ENCODE measurements at places on chromosomes 5 and 9.
A peak's percentile ranks its signal among the peaks of the same experiment; 100 is the strongest.

- DNase-seq = no peak
Measured at GRCh38 chr5:163916376-163916775, 411.0 kb downstream of the MAT2B start.

DNA sequence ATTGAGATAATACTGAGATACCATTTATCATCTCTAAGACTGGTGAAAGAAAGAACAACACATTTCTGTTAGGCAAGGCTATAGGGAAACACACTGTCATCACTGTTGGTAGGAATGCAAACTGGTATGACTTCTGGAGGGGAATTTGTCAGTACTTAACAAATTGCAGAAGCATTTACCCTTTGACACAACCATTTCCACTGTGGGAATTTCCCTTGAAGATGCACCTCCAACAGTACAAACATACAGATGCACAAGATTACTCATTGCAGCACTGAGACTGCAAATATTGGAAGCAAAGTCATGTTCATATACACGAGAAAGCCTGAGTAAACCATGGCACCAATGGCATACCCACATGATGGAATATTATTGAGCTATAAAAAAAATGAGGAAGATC, 17.6 kb downstream of the GM2A start:
- no peak for DNase-seq

DNA sequence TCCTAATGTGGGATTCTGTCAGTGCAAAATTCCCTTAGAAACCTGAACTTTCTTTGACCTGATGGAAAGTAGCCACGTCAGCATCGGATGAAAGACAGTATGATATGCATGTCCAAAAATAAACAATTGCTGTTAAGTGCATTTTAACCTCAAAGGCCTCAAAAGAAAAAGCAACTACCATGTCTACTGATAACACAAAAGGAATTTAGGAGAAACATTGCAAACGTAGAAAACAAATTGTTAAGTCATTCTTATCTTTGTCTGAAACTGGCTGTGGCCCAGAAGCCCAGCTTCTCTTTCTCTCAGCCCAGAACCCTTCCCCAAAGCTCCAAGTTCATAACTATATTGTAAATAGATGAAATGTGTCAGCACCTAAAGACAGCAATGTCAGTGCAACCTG, 11.1 kb upstream of the LHFPL2 start:
- no peak for DNase-seq

- no peak for DNase-seq
Measured at GRCh38 chr5:151895660-151896030, 29.0 kb downstream of the GLRA1 start.

GRCh38 chr9:70979966-70980365, 141.5 kb downstream of the TRPM3 start:
- DNase-seq = no peak

- DNase-seq = no peak
Measured at GRCh38 chr5:80568251-80568650, 1.8 kb downstream of the ANKRD34B start.

DNA sequence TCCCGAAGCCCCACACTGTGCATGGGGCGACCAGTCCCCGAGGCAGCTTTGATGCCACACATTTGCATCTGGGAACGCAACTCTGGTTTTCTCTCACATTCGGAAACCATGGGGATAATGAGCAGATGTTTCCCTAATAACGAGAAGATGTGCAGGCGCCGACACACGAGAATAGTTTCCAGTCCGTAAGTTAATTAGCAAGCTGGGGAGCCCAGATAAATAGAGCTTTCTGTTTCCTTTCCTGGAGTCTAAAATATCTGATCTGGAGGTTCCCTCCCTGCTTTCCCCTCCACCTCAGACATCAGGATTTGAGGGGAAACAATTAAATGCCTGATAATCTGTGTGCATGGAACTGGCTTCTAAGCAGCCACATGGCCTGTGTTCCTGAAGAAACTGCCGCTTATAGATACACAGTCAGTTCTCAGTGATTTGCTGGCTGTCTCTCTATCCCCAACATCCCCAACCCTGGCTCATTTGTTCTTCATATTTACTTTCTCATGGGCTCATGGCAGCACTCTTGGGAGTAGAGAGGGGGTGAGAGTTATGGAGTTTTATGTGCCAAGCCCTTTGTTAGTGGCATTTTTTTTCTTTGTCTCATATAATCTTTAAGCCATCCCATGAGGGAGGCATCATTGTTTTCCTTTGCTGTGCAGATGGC, 62.8 kb downstream of the PDZD2 start:
- no peak for DNase-seq

DNA sequence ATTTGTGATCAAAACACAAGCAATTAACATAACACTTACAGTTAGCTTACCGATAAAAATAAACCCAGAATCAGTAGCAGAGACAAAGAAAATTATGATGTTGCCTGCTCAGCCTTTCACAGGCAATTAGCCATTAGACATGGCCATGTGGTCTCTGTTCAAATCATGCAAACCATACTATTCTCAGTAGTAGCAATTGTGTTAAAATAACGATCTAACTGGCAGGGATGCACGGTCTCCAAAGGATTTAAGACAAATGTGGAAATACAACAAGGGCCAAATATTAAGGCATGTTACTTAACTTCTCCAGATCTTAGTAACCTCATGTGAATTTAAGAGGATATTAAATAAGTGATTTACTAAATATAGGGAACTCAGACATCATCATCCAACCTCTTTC, 59.5 kb downstream of the PTBP3 start:
- no peak for DNase-seq

- no peak for DNase-seq
Measured at GRCh38 chr5:101385276-101385675, 482.2 kb upstream of the ST8SIA4 start.

DNA sequence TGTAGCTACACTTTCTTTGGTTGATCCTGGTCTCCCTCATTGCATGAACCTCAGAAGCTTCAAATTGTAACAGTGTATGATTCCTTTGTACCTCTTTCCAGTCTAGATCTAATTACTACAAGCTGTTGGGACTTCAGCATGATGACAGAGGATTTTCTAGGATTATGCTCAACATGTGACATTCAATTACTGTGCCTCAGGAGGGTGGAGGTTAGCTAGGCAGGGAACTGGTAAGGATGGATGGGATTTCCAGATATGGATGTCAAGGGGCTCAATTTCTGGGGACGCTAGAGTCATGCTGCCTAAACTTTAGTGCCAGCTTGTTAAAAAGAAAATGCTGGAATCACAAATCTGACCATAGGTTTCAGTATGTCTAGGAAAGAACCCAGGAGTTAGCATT, 29.2 kb upstream of the GLRA1 start:
- no peak for DNase-seq

- DNase-seq = no peak
Measured at GRCh38 chr5:32780508-32780919, 69.4 kb downstream of the NPR3 start.

DNA sequence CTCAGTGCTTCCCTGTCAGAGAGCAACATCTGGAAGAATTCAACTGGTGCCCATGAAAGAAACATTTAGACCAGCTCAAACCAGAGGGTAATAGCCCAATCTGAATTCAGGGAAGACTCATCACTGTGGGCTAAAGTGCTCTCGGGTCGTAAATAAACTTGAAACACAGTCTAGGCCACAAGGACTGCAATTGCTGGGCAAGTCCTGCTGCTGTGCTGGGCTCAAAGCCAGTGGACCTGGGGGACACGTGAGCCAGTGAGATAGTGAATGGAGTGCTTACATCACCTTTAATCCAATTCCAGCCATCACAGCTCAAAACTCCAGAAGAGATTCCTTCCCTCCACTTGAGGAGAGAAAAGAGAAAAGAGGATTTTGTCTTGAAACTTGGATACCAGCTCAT, 78.1 kb upstream of the DAP start:
- DNase-seq = no peak

DNA sequence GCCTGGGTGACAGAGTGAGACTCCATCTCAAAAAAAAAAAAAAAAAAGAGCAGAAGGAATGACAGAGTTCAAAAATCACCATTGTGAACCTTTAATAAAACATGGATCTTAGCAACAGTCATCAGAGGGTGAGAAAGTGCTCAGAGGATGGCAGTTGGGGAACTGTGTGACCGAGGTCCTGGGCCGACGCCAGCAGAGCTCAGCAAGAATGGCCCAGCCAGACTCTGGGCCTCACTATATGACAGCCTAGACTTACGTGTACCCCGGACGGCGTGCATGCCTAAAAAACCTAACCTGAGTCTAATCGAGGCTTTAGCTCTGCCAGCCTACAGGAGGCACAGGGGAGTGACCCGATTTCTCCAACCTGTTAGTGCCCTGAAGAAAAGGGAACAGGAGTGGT, 64.3 kb downstream of the MVB12B start:
- DNase-seq = no peak

DNA sequence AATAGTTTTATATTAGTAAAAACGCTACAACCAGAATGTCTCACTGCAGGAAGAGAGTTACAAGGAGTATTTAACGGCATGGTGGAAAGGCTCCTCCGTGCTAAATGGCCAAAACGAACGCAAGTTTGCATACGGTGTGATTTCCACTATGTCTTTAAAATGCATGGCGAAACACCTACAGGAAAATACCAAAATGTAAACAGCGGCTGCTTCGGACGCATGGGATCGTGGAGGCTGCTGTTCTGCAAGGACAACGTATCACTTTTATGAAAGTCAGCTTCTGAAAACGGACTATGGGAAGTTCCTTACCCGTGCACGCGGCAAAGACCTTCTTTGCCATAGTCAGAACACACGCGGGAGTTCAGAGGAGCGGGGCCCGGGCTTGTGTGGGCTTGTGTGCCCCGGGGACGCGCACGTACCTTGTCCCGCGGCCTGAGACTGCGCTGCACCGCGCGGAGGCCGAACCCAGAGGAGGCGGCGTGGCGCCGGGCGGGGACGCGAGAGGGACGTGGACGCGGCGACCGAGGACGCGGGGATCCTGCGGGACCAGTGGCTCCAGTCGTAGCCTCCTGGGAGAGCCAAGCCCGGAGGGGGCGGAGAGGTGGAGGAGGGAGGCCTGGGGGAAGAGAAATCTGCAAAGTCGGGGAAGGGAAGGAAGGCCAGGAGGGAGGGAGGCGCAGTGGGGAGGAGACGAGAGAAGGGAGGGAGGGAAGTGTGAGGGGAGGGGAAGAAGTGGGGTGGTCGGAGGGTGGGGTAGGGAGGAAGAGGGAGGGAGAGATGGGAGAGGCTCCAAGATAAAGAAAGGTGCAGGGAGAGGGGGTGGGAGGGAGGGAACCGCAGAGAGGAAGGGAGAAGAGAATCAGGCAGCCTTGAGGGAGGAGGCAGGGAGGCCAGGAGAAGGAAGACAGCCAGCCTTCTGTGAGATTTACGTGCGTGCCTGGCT, at the start of gene CMBL:
CMBL (minus strand) TSS at position 697 of the 943 bp plus-strand sequence. CDS start 17,140 bp downstream, outside the sequence.
- DNase-seq = peak; percentile 39

GRCh38 chr5:8304341-8304740, 435.4 kb downstream of the MTRR start:
- DNase-seq = no peak

Measured in neural crest cell (in vitro differentiated cells).